ENCODE measurements at places on chromosomes 1 and 21.

DNA sequence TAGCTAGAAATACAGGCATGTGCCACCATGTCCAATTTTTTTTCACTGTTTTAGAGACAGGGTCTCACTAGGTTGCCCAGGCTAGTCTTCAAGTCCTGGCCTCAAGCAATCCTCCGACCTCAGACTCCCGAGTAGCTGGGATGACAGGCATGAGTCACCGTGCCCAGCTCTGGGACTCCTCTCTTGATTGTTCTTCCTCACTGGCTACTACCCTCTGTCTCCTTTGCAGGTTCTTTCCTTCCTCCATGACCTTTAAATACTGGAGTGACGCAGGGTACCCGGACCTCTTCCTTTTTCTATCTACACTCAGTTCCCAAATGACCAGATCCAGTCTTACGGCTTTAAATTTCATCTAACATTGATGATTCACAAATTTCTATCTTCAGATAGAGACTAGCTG is 34.9 kb downstream of the ASH1L start:
- DNase-seq: no peak

GRCh38 chr21:33640697-33641351 is 717 bp downstream of the CRYZL1 start:
- DNase-seq: peak; percentile 33

- DNase-seq: no peak
Observed at GRCh38 chr1:28258628-28259251, 578 bp upstream of the SESN2 start.

DNA sequence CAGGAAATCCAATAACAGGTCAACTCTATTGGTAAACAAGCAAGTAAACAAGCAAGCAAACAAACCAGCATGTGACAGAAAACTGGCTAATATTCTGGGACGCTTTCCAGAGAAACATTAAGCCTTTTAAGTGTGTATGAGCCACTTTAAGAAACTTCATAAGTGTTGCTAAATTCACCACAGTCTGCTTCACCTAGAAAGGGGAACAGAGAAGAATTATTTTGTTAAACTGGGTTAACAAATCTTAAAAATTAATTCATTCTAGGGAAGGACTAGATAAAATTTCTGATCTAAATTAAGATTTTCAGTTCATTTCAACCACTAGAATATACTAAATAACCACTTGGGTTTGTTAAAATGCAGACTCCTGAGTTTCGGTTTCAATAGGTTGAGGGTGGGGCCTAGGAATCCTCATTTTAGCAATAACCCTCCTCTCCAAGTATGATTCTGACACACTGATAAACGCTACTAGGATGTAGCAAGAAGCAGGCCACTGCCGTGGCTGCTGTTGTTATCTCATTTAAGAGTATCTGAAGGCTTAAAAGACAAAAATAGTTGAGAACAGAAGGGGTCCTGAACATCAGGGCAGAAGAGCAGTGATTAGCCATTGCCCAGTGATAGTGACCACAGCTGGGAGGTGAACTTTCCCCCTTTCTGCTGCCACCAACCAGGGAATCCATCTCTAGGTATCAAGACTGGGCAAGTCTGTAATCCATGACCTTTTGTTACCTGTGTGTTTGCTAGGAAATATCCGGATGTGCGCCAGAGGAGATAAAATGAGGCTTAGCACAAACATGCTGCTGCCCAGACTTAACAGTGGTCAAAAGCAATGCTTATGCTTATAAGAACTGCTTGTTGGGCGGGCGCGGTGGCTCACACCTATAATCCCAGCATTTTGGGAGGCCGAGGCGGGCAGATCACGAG is 11.2 kb downstream of the CREG1 start:
- DNase-seq: no peak

- DNase-seq: peak; percentile 92
Observed at GRCh38 chr1:204456826-204457442, 37.7 kb downstream of the PIK3C2B start.

DNA sequence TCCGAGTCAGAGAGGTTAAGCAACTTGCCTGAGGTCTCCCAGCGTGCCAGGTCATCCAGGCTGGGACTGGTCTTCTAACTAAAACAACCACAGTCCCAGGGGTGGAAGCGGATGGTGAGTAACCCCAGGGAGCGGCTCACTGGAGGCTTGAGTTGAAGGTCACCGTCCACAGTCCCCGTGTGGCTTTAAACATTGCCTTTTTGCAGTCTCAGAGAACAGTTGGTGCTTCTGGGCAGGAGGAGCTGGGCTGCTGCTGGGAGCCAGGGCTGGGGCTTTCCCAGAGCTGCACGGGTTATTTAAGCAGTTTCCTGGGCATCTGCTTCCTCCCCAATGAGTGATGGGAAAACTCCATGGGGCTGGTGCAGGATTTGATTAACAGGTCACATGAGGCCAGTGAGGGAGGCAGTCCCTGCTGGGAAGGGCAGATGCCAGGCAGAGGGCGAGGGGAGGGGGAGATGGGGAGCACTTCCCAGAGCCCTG is 12.3 kb downstream of the ARHGEF10L start:
- no peak for DNase-seq

DNA sequence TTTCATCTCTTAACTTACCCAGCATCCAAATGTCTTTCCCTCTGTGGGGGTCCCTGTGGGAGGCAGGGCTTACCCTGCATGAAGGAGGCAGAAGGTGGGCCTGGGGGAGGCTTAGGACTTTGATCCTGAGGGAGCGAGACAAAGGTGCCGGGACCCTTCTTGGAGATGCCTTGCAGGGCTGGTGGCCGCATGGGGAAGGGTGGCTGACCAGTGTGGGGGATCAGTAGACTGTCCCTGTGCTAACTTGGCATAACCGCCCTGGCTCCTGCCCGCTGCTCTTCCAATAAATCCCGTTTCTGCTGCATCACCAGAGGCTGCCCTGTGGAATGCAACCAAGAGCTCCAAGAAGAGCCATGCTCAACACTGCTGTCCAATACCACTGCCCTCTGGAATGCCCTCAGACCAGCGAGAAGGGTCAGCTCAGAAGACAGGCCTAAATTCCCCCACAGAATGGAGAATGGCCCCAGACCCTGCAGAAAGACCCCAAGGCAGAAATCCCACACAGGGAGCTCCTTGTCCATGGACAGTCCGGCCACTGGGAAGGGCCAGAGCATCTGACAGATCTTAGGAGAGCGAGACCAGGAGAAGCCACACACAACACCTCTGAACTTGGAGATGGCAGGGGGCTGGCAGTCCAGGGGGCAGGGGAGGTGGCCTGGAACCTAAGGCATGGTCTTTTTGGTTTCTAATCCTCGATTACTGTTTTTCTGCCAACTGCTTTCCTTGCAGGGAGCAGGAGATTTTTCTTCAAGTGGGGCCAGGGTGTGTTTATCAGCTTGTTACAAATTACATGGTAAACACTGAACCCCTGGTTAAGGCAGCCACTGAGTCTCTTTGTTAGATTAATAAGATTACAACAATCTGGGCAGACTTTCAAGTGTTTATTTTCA is 46.7 kb upstream of the DMRTB1 start:
- no peak for DNase-seq

- no peak for DNase-seq
Observed at GRCh38 chr1:198679535-198680173, 40.8 kb downstream of the PTPRC start.

GRCh38 chr1:47751193-47751592 is 246.0 kb downstream of the TRABD2B start:
- no peak for DNase-seq

- DNase-seq: no peak
Observed at GRCh38 chr1:178047403-178048093, 46.4 kb upstream of the RASAL2 start.

DNA sequence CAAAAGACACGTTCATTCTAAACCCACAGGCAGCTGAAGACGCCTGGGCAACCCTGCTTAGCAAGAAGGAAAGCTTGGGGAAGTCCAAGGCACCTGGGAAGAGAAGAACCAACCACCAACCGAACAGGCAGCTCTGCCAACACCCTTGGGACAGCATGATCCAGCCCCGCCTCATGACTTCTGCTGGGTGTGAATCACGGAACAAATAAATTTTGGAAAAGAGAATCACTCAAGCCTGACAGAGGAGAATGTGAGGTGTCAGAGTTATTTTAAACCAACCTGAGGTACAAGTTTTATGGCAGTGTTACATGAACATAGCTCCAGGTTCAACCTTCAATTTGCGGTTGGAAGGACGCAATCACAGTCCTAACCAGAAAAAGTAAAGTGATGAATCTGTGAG is 10.0 kb upstream of the PADI4 start:
- DNase-seq: no peak

- DNase-seq: no peak
Observed at GRCh38 chr1:44619261-44619900, 54.9 kb downstream of the TMEM53 start.

DNA sequence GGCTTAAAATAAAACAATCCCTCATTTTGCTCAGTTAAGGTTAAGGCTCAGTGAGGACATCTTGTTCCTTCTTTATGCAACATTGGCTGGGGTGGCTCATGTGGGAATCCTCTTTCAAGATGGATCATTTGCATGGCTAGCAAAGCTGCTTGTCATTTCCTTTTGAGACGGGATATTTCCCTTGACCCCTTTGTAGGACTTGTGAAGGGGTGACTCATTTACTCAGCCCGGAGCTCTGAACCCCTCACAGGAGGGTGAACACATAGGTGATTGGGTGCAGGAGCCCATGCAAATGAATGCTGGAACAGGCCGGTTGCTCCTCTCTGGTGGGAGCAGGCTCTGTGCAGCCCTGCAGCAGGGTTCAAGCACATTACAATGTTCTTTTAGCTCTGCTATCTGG is 15.8 kb upstream of the C8A start:
- DNase-seq: no peak

DNA sequence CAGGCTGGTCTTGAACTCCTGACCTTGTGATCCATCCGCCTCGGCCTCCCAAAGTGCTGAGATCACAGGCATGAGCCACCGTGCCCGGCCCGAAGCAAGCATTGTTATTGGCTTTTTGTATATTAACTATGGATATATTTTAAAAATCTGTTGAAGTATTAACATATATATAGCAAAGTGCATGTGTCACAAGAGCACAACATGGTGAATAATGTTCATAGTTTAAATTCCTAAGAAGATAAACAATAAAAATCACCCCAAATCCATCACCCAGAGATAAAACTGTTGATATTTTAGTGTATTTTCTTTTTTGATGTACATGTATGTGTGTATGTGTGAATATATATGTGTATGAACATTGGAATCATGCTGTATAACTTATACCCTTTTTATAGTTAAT is 9.1 kb upstream of the FOXE3 start:
- no peak for DNase-seq

- no peak for DNase-seq
Observed at GRCh38 chr1:24830680-24831272, 85.5 kb downstream of the CLIC4 start.

DNA sequence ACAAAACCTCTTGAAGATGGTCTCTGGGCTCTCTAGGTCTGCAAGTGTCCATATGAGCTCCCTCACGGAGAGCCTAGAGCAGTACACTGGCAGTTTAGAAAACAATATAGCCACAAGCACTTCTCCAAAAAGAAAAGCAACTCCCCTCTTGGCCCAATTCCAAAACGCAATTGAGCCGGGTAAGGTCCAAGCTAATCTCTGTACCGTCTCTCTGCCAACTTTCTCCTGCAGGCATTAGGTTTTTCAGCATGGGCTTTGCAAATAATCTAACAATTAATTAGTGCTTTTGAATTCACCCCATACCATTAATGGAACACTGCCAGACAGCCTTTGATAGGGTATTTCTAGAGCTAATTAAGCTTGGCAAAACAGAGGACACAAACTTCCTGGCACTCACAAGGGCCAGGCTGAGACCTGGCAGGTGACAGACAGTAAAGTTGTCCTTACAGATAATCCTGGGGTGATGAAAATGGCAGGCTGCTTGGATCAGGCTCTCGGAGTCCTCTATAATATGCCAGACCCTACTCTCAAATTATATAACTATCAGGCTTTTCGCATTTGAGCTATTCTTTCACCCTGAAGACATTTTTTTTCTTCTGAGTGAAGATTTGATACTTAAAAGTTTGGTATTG is 39.8 kb downstream of the TGFBR3 start:
- DNase-seq: peak; percentile 66

GRCh38 chr1:245290836-245291235 is 136.1 kb downstream of the KIF26B start:
- DNase-seq: no peak

DNA sequence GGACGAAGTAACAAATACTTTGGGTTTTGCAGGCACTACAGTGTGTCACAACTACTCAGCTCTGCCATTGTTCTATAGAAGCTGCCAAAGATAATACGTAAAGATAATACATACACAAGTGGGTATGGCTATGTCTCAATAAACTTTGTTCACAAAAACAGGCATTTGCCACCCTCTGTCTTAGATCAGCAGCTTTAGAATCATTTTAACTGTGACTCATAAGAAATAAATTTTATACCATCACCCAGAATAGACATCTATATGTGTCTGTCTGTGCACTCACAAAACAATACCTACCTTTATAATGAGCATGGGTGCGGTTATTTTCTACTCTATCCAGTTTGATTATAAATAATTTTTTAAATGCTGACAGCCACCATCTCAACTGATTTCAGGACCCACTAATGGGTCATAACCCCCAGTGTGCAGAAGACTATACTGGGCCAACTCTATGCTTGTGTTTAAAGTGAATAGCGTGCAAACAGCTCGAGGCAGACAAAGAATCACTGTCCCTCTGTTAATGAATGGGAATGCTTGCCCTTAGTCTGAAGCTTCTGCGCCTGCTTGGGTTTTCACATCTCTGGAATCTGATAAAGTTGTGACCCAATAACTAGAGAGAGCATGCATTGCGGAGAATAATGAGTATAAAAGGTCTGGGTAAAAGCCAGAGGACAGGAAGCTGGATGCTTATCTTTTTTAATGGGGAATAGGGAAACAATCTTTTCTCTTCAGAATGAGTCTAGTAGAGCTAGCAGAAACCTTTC is 216.2 kb downstream of the PLPP3 start:
- DNase-seq: no peak

DNA sequence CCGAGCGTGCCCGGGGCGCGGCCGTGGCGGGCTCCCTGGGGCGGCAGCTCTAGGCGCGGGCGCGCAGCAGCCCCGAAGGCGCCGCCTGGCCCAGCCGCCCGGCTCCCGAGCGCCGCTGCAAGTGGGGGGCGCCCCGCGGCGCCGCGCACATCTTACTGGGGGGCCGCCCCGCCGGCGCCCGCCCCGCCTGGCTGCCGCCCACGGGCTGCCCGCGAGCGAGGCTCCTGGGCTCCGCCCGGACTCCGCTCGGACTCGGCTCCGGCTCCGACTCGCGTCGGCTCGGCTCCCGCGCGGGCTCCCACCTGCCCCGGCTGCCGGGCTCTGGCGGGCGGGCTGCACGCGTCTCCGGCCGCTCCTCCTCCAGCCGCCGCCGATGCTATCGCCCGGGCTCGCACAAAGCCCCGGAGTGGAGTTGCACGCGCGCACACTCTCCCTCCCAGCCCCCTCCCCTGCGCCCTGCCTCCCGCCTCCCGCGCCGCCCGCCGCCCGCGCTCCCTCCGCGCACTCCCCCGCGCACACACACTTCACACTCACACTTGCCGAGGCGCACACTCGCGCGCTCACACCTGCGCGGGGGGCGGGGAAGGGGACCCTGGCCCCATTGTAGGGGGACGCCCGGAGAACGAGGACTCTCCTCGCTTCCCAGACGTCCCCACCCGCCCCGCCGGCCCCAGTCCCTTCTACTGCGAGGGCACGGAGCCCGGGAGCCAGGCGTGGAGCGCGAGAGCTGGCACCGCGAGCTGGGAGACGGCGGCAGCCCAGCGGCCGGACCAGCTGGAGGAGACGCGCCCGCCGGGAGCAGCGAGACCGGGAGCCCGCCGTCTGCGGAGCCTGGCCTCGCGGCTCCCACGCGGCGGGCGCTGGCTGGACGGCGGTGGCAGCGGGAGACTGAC is at the start of gene GRIK3:
TSS of gene GRIK3 (minus strand) at position 395 of the 893 bp plus-strand sequence. CDS start 407 bp downstream, outside the sequence.
- peak; percentile 33 for DNase-seq

- no peak for DNase-seq
Observed at GRCh38 chr1:163248064-163248463, 45.3 kb upstream of the RGS5 start.

Measured in right hindlimb (tissue), 1 donor.